ENCODE measurements at places on chromosomes 2 and 18.

GRCh38 chr2:70371753-70372152 is 69.9 kb upstream of the FAM136A start:
- DNase-seq = no peak

DNA sequence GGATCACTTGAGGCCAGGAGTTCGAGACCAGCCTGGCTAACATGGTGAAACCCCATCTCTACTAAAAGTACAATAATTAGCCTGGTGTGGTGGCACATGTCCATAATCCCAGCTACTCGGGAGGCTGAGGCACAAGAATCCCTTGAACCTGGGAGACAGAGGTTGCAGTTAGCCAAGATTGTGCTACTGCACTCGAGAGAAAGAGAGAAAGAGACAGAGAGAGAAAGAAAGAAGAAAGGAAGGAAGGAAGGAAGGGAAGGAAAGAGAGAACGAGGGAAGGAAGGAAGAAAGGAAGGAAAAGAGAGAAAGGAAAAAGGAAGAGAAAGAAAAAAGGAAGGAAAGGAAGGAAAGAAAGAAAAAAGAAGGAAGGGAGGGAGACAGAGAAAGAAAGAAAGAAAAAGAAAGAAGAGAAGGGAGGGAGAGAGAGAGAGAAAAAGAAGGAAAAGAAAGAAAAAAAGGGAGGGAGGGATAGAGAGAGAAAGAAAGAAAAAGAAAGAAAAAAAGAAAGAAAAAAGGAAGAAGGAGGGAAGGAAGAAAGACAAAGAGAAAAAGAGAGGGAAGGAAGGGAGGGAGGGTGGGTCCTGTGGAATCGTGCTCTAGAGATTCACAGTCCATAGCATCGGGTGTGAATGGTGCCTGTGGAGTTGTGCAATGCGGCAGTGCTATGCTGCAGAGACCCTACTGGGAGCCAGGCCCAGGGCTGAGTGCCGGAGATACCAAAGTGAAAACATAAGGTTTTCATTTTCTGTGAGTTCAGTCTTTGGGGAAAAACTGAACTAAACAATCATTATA is 4.6 kb upstream of the SDC1 start:
- DNase-seq = no peak

DNA sequence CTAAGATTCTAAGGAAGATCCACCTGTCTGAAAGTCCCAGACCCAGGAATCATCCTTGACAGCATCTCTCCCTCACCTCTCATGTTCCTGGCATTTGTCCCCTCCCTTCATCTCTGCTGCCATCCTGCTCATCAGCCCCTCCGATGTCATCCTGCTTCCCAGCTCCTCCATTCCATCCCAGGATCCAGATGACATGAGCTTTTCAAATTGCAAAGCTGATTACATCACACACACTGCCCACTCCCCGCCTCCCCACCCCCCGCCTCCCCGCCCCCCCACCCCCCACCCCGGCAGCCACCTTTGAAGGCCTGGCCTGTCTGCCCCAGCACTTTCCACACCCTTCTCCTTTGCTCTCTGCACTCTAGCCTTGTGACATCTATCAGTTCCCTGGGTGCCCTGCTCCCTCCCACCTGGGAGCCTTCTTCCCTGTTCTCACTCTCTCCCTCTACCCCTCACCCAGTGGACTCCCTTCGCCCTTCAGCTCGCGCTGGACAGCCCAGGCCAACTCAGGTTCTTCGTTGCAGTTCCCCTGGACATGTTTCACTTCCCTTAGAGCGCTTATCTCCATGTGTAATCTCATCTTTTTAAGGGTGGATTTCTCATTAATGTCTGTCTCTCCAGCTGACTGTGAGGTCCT is 61.6 kb downstream of the DNMT3A start:
- DNase-seq = no peak

DNA sequence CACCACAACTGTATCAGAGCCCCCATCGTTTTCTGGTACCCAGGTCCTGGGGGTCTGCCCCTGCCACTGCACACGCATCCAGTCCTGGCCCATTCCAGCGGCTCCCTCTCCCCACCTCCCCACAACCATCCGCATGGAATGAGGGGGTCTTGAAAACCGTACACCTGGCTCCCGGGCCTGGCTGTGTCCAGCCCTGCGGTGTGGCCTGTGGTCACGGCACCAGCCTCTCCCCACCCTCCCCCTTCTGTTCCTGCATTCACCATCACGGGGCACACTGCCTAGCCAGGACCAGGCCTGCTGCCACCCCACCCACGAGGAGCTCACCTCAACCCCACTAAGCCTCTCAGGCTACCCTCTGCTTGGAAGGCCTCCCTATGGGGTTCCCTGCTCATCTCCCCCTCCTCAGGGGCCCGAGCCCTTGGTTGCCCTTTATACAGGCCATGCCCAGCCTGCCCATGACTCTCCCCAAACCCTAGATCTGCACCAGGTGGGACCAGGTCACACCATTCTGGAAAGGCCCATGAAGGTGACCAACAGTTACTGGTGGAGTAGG is 11.4 kb downstream of the GPR35 start:
- DNase-seq = no peak

DNA sequence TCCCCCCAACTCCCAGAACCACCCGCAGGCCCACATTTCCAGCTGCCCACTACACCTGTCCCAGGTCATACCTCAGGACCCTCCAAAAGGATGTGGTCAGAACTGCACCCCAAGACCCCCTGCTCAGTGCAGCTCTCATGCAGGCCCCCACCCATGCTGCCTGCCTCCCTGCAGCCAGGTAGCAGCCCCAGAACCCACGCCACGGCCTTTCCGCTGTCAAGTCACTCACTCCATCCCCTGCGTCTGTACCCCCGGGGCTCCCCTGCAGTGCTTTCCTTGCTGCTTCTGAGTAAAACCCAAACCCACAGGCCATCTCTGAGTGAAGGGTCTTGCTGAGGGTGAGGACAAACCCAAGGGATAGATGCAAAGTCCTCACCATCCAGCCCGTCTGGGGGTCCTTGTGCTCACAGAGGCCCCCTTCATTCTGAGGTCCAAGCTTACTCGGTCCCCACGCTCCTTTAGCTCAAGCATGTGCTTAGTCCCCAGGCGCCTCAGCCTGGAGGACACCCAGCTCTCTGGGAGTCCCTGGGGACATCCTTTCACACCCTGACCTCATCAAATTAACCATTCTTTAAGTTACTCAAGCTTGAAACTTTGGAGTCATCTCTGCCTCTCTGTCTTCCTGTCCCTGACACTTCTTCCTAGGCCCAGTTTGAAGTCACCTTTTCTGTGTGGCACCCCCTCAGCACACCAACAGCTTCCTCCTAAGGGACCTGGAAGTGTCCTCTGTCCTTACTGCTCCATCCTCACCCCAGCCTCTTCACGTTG is 130.1 kb downstream of the SMAD7 start:
- DNase-seq = no peak

DNA sequence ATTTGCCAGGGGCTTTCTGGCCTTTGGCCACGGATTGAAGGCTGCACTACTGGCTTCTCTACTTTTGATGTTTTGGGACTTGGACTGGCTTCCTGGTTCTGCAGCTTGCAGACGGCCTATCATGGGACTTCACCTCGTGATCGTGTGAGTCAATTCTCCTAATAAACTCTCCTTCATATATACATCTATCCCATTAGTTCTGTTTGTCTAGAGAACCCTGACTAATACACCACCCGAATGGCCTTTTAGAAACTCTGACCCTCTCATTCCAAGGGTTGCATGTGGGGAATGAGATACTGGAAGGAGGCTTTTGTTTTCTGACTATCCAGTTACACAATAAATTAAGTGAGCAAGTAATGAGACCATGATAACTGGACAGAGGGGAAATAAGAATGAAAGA is 430.7 kb downstream of the CDH2 start:
- no peak for DNase-seq

GRCh38 chr2:106124106-106124756 is 69.9 kb downstream of the UXS1 start:
- no peak for DNase-seq

GRCh38 chr2:232997749-232998665 is 15.0 kb downstream of the NGEF start:
- DNase-seq = no peak

DNA sequence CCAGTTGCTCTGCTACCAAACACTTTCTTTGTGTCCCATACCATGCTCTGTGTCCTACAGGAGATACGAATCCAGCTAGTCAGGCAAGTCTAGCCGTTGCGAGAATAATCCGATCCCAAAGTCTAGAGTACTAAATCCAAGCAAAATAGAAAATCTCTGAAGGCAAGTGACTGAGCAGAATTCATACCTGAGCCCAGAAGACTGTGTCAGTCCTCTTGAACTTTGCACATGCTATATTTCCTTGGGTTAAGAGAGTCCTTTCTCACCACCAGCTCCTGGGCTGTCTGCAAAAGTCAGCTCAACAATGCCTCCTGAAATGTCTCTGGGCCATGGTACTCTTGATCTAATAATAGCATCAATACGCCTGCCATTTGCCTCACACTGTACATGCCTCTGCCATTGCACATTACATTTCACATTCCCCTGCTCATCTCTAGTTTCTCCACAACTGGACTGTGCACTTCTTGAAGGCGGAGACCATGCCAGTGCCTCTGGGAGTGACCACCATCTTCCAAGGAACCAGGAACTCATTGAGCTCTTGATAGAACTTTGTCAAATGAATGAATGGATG is 265.8 kb upstream of the ID2 start:
- DNase-seq = no peak

DNA sequence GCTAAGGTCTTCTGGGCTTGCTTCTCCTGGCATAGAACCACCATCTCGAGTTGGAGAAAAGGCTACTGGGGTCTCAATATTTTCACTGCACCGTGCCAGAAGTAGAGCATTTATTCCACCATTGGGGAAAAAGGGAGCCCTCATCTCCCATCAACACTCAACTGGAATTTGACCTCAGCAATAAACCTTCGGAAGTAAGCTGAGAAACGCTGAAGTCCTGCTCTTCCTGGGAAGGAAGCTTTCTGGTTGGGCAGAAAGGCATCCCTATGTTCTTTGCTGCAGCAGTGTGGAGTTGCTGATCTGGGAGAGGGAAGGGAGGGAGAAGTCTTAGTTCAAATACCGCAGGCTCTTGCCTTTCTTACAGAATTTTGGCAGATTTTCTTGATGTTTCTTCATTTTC is 368.8 kb downstream of the NUP35 start:
- no peak for DNase-seq

DNA sequence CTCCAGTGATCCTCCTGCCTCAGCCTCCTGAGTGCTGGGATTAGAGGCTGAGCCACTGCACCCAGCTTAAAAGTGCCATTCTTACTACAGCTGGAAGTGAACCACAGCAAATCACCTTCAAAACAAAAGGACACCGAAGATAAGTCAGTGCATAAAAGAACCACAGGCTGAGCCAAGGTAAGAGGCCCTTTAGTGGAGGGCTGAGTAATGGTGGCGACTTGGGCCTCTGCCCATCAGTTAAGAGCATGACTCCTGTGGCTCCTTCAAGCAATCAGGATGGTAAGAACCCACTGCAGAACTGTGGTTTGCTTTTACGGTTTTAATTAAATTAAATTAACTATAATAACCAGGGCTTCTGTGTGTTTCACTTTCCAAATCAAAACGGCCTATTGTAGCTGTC is 75.1 kb downstream of the CTAGE1 start:
- DNase-seq = no peak

DNA sequence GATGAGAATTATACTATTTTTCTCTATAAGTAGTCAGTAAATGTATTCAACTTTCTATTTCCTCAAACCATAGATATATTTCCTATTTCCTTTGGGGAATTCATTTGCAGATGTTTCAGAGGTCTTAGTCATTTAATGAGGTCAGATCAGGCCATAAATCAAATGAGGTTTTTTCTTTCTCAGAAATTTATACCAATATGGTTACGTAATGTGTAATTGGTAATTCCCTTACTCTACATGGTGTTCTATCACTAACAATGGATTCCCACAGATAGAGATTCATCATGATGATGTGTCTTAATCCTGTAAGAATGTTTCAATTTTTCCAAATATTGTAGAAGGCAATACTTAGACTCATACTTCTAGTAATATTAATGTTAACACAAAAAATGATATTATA is 108.0 kb downstream of the DPP4 start:
- no peak for DNase-seq

- DNase-seq = no peak
These were observed 79.5 kb downstream of the SLC8A1 start for GRCh38 chr2:40372283-40372985.

GRCh38 chr2:30253873-30254684 is 22.7 kb downstream of the LBH start:
- no peak for DNase-seq

- DNase-seq = no peak
These were observed 38.6 kb downstream of the CYP1B1 start for GRCh38 chr2:38037325-38037724.

DNA sequence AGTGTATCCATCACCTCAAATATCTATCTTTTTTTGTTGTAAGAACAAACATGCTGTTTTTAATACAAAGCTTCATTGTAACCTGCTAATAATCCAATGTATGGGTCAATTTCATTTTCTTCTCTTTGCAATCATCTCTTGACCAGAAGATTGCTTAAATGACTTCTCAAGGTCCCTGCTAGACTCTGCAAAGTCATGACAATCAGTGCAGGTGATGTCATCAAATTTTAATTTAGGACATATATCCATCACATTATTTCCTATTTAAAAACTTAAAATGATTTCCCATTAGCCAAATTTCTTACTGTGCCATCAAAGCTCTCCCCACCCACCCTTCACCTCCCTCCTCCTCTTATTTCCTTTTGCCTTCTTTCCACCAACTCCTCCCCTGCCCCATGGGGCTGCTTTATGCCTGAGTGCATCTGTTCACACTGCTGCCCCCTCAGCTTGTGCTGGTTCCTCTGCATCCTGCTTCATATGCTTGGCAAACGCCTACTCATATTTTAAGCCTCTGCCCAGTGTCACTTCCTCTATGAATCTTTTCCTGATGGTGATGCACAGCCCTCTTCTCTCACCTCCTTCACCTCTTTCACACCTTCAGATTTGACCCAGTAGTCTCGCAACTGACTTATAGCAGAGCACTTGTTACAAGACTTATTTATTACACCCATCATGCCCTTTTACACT is 20.3 kb downstream of the PLEK start:
- DNase-seq = peak; percentile 8

- no peak for DNase-seq
These were observed 1.9 kb upstream of the FBXO41 start for GRCh38 chr2:73286134-73286655.

GRCh38 chr2:168139852-168140251 is 107.5 kb downstream of the STK39 start:
- no peak for DNase-seq

DNA sequence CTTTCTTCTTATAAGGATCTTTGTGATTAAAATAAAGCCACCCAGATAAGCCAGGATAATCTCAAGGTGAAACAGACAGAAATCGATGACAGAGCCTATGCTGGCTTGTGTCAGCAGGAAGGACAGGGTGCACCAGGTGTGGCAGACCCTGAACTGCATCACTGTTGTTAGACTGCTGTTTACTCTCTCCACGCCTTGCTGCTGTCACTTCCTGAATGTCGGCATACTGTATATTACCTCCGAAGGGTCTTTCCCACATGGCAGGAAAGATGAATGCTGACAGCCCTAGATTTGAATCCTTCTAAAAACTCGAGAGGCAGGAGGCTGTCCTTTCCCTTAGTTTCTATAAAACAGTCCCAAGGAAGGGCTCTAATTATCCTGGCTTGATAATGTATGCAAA is 18.9 kb upstream of the TMEM163 start:
- no peak for DNase-seq

Data from retina (tissue), 1 donor.